Hematopoietic multipotent progenitor cell treated with erythropoietin and hydrocortisone succinate and interleukin-3 and kit ligand, for 6 days (in vitro differentiated cells): ENCODE measurements at places on chromosomes 1 and 21.

- DNase-seq, result no peak
These were observed 14.0 kb downstream of the AHDC1 start for GRCh38 chr1:27589841-27590426.

DNA sequence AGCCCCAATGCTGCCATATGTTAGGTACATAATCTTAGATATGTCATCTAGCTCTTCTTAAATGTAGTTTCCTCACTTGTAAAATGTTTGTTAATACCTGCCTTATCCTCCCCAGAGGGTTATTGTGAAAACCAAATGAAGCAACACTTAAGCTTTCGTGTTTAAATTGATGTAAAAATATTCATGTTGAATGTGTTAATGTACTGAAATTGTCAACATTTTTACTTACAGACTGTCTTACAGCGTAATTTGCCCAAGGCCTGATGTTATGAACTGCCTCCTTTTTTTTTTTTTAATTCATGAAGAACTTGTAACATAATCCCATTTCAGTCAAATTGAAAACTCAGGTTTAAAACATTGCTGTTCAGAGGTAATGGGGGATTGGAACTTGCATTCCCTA, 25.6 kb upstream of the ENAH start:
- no peak for DNase-seq

DNA sequence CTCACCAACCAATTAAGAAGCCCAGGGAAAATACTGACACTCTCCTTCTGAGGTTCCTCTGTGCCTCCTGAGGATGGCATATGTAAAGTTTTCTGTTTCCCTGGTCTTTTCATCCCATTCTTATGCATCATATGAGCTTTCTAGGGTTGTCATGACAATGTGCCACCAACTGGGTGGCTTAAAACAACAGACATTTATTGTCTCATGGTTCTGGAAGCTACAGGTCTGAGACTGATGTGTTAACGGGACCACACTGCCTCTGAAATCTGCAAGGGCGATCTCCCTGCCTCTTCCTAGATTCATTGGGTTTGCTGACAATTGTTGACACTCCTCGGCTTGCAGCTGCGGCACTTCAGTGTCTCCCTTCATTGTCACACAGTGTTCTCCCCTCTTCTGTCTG, 308.4 kb downstream of the RGS7 start:
- no peak for DNase-seq

- no peak for DNase-seq
These were observed 142.1 kb downstream of the RYR2 start for GRCh38 chr1:237183963-237184540.

DNA sequence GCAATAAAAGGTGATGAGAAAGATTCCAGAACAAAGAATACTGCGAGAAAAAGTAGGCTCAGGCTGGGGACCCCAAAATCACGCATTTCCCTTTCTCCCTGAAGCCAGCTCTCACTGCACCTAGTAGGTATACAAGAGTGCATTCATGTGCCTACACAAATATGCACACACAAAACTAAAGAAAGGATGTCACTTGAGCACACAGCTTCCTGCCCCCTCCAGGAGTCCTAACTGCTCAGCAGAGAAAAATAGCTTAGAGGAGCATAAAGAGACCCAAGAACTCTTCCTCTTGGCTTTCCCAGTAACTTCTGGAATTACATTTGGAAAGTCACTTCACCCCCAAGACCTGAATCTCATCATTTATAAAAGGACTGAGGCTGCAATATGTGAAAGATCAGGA, 38.0 kb downstream of the JAK1 start:
- DNase-seq, result no peak

DNA sequence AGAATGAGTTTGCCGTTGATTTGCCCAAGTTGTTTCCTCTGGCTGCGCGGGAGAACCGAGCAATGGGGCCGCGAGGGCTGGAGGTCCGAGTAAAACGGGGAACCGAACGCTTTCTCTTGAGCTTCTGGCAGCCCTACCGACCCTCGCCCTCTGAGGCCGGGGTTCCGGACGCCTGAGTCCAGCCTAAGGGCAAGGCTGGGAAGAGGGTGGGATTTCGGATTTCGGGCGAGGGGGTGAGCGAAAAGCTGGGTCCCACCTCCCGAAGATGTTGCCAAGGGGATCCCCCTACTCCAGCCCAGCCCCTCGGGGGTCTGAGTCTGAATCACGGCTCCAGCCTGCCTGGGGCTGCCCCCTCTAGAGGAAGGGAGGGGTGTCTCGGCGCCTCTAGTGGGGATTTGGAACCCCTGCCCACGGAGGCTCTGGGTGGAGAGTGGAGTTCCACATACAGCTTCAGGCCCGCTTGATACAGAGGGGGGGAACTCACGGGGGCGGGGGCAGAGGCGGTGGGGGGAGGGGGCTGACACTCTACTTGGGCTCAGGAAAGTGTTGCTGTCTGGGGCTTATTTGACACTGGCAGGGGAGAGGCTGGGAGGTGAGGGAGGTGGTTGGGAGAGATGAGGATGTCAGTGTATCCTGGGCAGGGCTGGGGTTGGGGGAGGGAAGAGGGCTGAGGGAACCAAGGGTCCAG, 617 bp downstream of the KIRREL1 start:
- peak; percentile 13 for DNase-seq

DNA sequence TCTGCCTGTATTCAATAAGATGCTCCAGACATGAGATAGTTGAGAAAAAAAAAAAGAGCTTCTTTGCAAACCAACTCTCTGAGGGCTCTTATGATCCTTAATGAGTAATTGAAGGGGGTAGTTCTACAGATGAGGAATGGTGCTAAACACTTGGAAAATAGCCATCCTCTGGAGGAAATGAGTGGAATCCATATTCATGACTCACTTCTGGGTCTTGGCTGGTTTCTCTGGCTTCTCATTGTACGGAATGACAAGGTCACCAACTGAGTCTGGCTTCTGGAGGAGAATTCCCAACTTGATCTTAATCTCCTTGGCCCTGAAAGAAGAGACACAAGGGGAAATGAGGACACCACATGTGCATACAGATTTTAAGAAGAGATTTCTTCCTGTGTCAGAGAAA, 34.7 kb downstream of the RGS5 start:
- no peak for DNase-seq

DNA sequence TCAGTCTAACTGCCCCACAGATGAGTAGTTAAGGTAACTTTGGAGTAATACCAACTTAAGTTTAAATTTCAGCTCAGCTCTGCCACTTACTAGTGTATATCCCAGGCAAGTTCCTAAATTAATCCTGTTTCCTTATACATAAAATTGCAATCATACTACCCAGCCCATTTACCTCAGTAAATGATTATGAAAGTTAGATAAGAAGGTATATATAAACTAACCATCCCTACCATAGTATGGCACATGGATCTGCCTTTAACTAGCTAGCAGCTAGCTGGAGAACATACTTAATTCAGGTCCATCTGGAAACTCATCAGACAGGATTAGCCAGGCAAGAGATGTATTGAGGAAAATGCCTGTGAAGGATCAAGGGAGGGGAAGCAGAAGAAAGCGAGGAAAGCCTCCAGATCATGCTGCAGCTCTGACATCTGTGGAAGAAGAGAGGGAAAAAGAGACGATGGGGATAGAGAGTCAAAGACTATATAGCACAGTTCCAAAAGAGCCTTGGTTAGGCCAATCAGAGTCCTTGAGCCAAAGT, 8.0 kb upstream of the JAK1 start:
- DNase-seq, result no peak

- no peak for DNase-seq
These were observed 1786.6 kb downstream of the PLA2G4A start for GRCh38 chr1:188615321-188615720.

- no peak for DNase-seq
These were observed 328.8 kb downstream of the PLA2G4A start for GRCh38 chr1:187157552-187157951.

GRCh38 chr1:67308136-67308535, 463 bp downstream of the IL12RB2 start:
- DNase-seq, result peak; percentile 24
